AG09319 (cell line): ENCODE measurements at places on chromosomes 6 and 20.

DNA sequence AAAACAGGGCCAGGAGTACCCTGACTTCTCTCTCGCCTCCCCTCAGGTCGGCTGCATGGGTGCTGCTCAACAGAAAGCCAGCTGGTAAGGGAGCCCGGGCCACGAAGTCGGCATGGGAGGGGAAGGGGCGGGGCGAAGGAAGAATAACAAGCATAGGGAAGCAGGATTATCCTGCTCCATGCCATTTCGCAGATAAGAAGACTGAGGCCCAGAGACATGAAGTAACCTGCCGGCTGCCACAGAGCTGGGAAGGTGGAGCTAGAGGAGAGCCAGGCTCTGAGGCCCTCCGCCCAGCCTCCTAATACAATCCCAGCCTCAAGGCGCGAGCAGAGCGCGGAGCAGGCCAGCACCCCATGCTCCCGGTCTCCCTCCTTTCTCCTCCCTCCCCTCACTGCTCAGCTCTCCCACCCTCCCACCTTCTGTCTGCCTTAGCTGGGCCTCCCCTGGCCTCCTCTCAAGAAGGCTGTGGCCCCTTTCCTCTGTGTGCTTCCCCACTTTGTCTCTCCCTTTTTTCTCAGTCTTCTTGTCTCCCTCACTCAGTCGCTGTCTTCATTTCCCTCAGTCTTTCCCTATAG lies 13.2 kb upstream of the HMGA1 start:
- DNase-seq: no peak

- no peak for DNase-seq
Observed at GRCh38 chr6:167505782-167506181, 180.9 kb downstream of the TTLL2 start.

DNA sequence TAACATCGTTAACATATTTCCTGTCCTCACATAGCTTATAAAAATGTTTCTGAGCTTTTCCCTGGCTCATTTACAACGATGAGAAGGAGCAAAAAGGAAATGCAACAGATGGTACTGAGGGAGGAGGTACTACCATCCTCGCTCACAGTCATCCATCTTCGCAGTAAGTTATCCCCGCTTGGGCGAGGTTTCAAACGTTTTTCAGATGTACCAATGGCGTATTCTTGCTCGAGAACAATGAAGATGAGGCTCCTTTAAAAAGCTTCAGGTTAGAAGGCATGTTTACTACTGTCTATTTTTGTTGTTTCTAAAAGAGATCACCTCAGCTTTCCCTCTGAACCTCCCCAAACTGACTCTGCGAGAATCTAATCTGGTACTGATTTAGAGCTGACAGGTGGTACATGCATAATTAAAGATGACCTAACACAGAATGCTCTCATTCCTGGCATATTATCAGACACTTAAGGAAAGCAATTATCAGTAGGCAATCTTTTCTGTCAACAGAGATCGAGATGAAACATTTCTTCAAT lies 178.7 kb downstream of the GJA10 start:
- no peak for DNase-seq

GRCh38 chr6:158109748-158110147 lies 58.3 kb downstream of the SERAC1 start:
- DNase-seq: no peak

DNA sequence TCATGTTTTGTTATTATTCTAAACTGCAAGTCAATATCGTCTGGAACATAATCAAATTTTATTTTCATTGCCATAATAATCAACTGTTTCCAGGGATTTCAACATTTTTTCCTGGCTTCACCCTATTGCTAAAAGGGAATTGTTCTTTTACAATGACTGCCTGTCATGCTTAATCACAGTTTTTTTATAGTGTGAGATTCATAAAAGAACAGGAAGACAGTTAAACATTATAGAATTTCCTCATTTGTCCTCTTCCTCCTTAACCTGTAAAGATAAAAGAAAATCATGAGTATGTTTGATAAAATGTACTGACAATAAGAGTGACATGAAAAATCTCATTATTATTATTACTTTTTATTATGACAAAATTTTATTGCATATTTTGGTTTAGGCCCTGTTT lies 73.3 kb upstream of the CENPW start:
- DNase-seq: no peak

GRCh38 chr6:43773050-43773979 lies 3.3 kb downstream of the VEGFA start:
- DNase-seq: peak; percentile 34

DNA sequence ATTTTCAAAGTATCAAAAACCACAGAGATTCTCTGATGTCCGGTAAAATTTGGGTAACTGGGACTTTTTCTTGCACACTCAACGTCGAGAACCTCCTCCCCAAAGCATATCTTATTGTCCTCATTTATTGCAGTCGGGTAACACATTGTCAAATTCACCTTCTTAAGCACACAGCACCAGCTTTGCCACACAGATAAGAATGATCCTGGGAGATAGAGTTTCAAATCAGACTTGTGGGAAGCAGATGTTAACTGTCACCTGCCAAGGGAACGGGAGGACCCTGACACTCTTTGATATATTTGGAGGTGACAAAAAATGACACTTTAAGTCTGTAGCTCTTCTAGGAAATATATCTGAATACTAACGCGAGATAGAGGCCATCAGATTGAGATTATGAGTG lies 282.1 kb upstream of the BMP2 start:
- no peak for DNase-seq

DNA sequence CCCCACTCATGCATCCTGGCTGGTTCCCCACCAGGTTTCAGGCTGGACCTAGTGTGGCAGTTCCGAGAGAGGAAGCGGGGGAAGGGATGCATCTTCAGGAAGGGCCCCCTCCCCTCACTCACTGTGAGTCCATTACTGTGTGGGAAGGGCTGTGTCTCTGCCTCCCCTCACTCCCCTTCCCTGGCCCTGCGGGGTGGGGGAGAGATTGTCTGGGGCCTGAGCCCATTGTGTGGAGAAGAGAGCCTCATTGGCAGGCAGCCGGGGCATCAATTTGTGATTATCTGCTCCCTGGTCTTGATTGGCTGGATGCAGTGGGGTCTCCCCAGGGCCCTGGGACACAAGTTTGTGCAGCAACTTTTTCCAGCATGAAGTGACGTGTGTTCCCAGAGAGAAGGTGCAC lies 4.1 kb upstream of the MYT1 start:
- DNase-seq: no peak

DNA sequence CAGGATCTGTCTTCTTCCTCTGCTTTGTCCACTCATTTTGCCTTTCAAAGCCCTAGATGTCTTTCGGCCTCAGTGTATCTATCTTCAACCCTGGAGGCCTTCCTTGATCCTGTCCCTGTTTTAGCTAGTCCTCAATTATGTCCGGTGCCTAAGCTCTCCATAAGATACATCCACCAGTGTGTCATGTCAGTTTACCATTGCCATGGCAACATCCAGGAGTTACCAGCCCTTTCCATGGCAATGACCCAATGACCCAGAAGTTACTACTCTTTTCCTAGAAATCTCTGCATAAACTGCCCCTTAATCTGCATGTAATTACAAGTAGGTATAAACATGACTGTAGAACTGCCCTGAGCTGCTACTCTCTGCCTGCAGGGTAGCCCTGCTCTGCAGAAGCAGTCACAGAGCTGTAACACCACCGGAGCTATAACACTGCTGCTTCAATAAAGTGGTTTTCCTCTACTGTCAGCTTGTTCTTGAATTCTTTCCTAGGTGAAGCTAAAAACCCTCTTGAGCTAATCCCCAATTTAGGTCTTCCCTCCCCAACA lies 712.1 kb upstream of the AGPAT4 start:
- no peak for DNase-seq

GRCh38 chr20:56722042-56722441 lies 92.9 kb downstream of the TFAP2C start:
- no peak for DNase-seq

DNA sequence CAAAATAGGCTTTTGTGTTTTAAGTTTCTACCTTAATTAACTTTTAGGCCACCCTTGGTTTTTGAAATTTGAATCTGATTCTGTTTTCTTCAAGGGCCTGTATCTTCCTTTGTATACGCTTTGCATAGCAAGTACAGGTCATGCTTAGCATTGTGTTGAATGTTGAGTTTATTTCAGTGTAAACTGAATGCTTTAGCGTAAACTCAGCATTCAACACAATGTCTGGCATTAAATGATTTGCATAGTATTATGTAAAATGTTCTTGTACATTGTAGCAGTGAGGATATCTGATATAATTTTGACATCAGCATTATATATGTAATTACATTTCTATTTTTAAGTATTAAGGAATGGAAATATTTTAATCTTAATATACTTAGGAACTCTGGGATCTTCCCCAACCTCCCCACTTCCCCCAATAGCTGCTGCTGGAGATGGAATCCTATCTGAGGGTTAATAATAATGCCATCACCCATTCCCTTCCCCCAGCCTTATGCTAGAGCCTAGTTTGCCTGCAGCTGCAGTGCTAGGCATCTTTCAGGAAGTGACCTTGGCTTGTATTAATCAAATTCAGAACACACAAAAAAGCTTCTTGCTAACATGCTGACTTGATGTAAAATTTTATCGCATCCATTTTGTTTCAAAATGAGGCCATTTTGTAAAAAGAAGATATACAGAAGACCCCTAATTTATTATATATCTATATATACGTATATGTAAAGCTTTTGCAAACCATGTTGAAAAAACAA lies 73.1 kb downstream of the NCOA3 start:
- no peak for DNase-seq

- DNase-seq: no peak
Observed at GRCh38 chr6:116385459-116385802, 14.7 kb downstream of the DSE start.

GRCh38 chr20:62924442-62925075 lies 1.7 kb downstream of the DIDO1 start:
- no peak for DNase-seq

GRCh38 chr6:37783856-37784584 lies 35.5 kb upstream of the ZFAND3 start:
- no peak for DNase-seq

- DNase-seq: no peak
Observed at GRCh38 chr20:59810449-59811187, 122.8 kb downstream of the SYCP2 start.

DNA sequence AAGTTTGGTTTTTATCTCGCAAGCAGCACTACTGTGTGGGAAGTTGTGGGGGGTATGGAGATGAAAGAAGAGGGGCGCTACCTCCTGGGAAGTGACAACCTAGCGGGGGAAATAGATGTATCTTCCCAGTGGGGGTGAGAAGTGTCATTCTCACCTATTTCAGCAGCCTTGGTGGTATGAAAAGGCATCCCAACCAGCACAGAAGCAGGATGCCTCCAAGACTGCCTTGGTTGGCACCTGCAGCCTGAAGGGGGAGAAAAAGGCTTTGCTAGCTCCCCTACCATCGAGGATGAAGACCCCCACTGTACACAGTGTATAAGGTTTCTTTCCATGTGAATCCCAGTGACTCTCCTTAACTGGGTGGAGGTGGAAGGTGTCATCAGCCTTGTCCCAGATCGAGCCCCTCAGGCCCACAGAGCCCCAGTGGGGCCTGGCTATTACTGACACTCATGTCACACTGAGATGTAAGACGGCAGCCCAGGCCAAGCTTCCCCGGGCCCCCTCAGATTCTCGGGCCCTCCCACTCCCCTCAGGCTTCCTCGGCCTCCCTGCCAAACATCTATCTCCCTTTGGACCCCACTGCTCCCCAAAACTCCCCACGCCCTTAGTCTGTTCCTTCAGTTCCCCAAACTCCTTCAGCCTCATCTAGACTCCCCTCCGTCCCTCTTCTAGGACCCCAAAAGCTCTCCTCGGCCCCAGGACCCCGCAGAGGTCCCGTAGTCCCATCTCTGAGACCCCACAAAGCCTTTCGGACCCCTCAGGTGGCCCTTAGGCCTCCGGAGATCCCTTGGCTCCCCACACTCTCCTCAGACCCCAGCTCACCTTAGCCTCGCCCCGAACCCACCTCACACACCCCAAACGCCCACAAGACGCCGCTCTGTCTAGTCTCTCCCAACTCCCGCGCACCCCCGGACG lies 688 bp downstream of the COMMD7 start:
- DNase-seq: no peak

DNA sequence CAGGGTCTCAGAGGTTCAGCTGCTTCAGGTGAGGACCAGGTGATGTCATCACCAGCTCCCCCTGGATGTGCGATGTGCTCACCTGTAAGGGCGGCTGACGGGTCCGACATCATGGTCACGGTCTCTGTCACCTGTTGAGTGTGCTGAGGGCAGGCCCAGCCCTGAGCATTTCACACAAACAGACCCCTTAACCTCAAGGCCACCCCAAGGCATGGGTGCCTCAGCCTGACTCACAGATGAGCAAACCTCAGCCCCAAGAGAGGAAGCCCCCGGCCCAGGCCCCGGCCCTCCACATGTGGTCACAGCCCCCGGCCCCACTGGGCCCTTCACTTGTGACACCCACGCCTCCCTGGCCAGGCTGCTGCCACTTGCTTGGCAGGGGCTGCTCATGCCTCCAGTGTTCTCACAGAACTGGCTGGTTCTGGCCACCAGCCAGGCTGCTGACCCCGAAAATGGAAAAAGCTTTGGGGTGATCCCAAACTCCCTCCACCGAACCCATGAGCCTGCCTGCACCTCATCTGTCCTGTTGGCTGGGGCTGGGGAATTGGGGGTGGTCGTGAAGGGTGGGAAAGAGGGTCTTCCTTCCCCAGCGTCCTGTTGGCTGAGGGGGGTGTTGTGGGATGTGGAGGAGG lies 33.3 kb downstream of the PRR18 start:
- no peak for DNase-seq

DNA sequence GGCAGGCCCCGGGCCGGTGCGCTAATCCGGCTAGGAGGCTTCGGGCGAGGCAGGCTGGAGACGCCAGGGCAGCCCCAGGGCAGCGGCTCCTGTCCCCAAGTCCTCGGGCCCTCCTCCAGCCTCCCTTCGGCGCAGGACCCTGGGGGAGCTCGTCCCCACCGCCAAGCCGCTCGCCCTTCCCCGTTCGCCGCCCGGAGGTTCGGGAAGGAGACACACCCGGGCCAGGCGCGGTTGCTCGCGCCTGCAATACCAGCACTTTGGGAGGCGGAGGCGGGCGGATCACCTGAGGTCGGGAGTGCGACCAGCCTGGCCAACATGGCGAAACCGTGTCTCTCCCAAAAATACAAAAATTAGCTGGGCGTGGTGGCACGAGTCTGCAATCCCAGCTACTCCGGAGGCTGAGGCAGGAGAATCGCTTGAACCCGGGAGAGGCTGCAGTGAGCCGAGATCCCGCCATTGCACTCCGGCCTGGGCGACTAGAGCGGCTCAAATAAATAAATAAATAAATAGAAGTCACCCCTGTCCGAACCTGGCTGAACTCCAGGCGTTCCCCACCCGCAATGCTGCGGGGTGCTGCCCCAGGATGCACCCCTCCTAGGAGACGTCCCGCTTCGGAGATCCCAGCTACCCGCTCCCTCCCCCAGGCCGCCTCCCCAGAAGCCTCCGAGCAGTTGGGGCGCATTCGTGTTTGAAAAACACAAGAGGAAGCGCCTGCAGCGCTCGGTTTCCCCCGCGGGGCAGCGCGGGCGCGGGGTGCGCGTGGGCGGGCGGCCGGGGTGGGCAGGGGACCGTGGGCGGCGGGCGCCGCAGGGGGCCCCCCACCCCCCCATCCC lies 27.5 kb downstream of the SERPINB9 start:
- no peak for DNase-seq

GRCh38 chr6:121912905-121913304 lies 477.5 kb downstream of the GJA1 start:
- no peak for DNase-seq

- DNase-seq: no peak
Observed at GRCh38 chr20:53899351-53900167, 170.8 kb downstream of the BCAS1 start.
